Activated T-cell treated with anti-CD3 and anti-CD28 coated beads, Interleukin-2, amount 50 U/mL, for 4 hours (primary cell): ENCODE measurements at places on chromosomes 3 and 15.

DNA sequence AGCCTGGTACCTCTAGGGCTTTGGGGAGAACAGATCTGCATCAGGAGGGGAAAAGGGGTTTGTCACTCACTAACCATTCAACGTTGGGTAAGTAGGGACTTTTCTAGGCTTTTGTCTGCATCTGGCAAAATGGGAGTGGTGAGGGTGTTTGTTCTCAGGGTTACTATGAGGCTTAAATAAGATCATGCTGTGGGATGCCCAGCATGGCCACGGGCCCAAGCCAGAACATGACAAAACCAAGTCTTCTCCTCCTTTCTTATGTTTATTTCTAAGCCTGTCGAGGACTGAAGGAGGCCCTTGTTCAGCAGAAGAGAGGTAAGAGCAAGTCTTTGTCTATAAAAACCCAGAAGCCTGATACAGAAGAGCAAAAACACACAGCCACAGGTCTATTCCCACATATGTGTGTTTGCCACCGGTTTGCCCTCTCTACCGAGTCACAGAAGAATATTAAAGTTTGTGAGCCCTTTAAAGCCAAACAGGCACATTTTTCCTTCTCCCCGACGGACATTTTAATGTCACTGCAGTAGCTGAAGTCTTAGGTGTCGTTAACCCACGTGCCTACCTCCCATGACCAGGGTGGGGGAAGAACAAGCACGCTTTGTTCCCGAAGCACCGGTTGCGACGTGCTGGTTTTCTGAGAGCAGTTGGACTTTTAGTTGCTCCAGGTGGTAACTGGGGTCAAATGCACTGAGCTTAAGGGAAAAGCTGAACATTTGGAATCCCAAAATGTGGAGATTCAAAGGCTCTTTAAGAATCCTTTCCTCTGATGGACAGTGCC lies 72.1 kb downstream of the NOX5 start:
- DNase-seq = no peak

- DNase-seq = no peak
Measured at GRCh38 chr3:15122398-15122797, 23.4 kb upstream of the RBSN start.

GRCh38 chr15:66588537-66588936 lies 22.7 kb upstream of the LCTL start:
- no peak for DNase-seq

GRCh38 chr3:107265526-107265925 lies 111.7 kb upstream of the CCDC54 start:
- DNase-seq = no peak

DNA sequence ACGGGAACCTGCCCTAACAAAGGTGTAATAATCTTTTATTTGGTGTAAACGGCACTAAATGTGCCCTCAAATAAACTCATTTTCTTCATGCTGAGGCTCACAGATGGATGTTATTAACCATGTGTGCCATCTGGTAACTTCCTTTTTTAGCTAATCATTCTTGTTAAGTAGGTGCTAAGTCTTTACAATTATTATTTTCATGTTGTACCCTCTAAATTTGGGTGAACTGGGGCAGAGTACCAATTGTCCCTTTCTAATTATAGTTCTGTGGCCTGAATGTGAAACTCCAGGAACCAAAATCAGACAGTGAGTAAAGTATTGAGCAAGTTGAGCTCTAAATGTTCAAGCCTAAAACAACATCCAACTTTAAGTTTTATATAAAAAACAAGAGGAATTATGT lies 220.7 kb upstream of the CADM2 start:
- DNase-seq = no peak

GRCh38 chr15:41734079-41734478 lies 40.2 kb upstream of the MAPKBP1 start:
- no peak for DNase-seq

GRCh38 chr3:185362850-185363661 lies at the start of gene MAP3K13:
Gene MAP3K13, plus strand, starts transcription at chr3:185363136. Its CDS starts 65,446 bp downstream, at chr3:185428582.
- DNase-seq = peak; percentile 6

DNA sequence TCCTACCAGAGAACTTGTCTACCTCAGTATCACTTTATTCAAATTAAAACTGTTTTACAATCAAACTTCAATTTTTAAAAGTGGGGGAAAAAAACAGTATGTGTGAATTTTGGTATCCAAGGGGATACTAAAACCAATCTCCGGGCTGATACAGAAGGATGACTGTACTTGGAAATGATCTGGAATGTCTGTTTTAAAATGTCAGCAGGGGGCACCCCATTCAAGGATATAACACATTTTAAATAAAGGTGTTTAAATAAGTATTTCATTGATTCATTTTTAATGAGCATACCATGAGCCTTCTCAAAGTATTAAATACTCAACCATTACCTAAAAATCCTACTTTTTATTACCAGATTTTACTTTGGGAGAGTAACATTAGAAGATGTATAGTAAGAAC lies 67.9 kb downstream of the ULK4 start:
- DNase-seq = no peak

- no peak for DNase-seq
Measured at GRCh38 chr15:91431041-91431715, 331.1 kb downstream of the SV2B start.

GRCh38 chr15:22933641-22934061 lies 46.5 kb downstream of the CYFIP1 start:
- DNase-seq = no peak

DNA sequence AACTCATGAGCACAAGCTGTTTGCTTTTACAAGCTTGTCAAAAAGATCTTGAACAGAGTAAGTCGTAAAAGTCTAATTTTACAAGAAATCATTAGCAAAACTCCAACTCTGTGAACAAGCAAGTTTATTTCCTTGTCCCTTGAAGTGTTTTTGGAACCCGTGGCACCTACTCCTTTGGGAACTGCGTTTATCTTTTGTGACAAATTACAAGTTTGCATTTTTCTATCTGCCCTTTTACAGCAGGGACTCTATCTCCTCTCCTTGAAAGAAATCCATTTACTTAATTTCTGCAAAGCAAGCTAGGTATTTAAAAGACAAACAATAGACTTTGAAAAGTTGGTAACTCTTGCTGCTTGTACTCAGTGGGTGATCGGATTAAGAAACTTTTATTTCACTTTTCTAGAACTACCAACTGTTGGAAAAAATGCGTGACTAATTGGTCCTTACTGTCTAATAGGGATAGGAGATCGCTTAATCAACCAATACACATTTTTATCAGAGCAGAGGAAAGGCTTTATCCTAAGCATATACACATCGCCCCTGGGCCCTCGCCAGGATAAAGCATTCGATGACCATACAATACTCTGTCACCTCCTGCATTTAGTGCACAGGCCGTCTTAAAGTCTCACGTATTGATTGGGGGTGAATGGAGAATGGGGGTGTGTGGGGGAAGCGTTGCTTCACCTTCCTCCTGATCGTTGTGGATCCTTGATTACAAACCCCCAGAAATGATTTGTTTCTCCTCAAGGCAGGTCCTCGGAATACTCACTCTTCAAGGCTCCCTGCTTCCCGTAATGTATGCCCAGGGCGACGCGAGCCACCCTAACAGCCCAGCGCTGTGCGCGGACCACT lies 1.7 kb downstream of the PRTG start:
- DNase-seq = no peak

DNA sequence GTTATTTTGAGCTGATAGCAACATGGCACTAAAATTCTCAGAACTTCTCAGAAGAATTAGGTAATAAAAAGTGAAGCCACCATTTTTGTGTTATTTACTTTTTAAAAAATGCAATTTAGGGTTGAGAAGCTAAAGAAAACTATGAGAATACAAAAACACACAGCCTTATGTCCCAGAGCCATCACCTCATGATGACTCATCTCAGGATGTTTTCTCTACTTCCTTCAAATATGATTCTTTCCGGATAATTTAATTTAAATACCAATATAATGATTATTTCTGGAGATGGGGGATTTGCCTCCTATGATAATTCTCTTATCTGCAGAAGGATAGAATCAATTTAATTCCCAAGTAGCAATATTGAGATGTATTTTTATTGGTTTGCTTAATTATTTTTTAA lies 105.6 kb upstream of the BFSP2 start:
- DNase-seq = no peak

DNA sequence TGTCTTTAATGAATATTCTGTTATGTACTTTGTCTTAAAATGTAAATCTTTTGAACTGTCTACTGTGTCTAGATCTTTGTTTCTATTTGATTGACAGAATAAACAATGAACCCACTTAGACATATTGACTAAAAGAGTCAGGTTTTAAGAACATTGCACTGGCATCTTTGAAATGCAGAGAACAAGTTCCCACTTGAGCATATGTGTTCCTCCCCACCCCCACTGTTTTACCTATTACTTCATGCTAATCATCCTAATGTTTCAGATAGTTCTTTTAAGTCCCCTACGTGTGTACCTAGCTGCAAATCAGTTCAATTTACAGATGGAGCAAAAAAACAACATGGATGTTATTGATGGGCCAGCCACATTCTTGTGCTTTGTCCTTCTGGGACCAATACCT lies 11.7 kb upstream of the TCF12 start:
- DNase-seq = no peak

DNA sequence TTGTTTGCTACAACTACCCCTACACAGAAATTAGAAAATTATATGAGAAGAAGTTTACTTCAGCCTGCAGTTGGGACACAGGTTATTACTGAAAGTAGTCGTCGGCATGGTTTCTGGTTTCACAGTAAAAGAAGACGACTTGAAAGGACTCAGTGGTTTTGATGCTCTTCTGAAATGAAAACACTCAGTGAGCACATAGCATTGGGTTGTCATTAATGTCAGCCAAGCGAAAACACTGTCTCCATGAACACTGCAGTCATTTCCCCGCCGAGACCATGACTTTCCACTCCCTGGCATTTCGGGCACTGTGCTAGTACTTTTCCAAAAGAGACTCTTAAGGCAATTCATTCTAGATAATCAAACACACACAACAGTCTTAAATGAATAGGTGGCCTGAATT lies 69.2 kb upstream of the ICE2 start:
- peak; percentile 34 for DNase-seq

- DNase-seq = no peak
Measured at GRCh38 chr3:105444725-105445124, 78.0 kb downstream of the ALCAM start.

DNA sequence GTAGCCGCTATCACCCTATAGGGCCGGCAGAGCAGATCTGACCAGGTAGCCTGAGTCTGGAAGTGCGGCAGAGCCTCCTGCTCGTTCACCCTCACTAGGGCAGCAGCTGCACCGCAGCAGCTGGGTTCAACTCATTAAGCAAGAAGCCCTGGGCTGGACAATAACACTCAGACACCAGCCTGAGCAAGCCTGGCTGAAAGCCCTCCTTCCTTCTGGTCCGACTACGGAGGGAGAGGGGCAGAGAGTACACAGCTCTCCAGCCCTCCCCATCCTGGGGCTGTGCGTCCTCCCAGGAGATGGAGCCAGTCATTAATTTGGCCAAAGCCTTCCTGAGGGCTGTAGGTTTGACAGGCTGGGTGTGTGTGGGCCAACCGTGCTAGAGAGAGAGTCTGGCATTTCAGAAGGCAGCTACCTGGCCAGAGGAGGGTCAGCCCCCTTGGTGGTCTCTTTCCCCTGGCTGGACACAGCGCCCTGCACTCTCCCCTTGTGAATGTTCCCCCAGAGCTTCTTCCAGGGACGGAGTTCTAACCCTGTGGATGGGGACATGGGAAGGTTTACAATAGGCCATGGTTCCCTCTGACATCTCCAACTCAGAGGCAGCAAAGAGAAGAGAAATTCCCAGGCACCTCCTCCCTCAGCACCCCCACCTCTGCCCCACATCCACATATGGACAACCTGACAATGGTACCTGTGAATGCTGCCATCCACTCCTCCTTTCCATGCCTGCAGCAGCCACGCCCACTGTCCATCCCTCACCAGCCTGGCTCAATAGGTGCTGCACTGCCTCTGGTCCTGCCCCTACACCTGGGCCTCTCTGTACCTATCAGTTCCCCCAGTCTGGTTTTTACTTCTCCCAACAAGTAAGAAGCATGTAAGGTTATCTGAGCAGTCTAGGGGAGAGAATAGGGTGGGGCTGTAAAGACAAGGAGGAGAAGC lies 6.5 kb downstream of the CHRNB4 start:
- DNase-seq = no peak

GRCh38 chr3:20041197-20041780 lies 1.0 kb downstream of the KAT2B start:
- DNase-seq = peak; percentile 62

GRCh38 chr3:60064210-60065178 lies 1014.7 kb upstream of the CFAP20DC start:
- DNase-seq = no peak

- DNase-seq = no peak
Measured at GRCh38 chr3:19765954-19766353, 168.1 kb downstream of the EFHB start.

DNA sequence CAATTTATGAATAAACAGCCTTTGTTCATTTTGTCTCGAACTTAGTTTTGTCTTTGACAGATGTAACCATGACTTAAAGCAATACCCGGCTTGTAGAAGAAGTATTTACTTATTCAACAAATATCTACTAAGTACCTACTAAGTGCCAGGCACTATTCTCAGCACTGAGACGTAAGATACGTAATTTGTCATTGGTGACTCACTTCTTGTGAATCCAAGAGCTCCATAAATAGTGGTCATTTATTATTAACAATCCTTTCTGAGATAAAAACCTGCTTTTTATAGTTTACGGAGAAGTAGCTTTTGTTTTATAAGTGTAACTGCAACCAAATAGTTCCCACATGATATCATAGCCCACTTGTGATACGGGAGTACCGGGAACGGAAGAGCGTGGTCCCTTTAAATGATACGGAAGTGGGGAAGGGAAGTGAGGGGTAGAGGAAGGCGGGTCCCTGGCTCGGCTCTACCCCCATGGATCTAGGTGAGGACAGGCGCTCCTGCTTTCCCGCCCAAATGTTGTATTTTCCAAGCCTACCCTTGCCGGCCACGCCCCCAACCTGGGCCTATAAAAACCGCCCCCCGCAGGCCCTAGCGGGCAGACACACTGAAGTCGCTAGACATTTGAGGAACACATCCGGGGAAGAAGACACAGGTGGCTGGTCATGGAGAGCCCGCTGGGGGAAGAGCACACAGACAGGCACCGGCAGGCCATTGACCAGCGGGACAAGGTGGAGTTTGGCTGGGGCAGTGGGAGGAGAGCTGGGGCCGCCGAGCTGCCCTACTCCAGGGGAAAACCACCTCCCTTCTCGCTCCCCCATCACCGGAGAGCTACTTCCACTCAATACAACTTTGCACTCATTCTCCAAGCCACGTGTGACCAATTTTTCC lies at the start of gene SAMMSON:
SAMMSON (plus strand) TSS at position 594 of the 888 bp plus-strand sequence.
- no peak for DNase-seq

GRCh38 chr3:186099178-186099577 lies 9.7 kb downstream of the ETV5 start:
- DNase-seq = no peak

GRCh38 chr15:31806106-31806505 lies 224.2 kb upstream of the CHRNA7 start:
- DNase-seq = no peak

- DNase-seq = no peak
Measured at GRCh38 chr3:186594591-186595113, 18.2 kb upstream of the AHSG start.

- no peak for DNase-seq
Measured at GRCh38 chr3:13173186-13173585, 100.0 kb upstream of the IQSEC1 start.
